ENCODE measurements at places on chromosomes 5 and 9.

GRCh38 chr9:14523545-14523944, 169.7 kb downstream of the ZDHHC21 start:
- DNase-seq = no peak

DNA sequence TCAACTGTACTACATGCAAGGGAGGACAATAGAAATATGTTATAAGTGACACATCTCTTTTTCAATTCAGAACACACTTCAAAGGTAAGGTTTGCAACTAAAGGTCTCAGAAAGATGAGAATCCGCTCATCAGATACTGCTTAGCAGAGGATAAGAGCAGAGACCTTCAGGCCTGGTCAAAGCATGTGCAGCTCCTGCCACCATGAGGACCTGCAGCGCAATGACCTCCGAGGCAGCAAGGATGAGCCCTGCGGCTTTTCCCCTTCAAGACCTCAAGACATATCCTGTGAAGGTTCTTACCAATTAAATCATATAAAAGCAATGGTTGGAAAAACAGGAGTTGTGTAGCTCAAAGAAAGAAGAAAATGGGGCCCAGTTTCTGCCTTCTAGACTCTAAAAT, 135.8 kb downstream of the TRIM36 start:
- no peak for DNase-seq

GRCh38 chr5:27708534-27708933, 670.1 kb upstream of the CDH9 start:
- DNase-seq = no peak

GRCh38 chr5:179115845-179116524, 55.8 kb downstream of the ZNF354C start:
- no peak for DNase-seq

GRCh38 chr5:29990681-29991080, 1202.8 kb upstream of the CDH6 start:
- DNase-seq = no peak

DNA sequence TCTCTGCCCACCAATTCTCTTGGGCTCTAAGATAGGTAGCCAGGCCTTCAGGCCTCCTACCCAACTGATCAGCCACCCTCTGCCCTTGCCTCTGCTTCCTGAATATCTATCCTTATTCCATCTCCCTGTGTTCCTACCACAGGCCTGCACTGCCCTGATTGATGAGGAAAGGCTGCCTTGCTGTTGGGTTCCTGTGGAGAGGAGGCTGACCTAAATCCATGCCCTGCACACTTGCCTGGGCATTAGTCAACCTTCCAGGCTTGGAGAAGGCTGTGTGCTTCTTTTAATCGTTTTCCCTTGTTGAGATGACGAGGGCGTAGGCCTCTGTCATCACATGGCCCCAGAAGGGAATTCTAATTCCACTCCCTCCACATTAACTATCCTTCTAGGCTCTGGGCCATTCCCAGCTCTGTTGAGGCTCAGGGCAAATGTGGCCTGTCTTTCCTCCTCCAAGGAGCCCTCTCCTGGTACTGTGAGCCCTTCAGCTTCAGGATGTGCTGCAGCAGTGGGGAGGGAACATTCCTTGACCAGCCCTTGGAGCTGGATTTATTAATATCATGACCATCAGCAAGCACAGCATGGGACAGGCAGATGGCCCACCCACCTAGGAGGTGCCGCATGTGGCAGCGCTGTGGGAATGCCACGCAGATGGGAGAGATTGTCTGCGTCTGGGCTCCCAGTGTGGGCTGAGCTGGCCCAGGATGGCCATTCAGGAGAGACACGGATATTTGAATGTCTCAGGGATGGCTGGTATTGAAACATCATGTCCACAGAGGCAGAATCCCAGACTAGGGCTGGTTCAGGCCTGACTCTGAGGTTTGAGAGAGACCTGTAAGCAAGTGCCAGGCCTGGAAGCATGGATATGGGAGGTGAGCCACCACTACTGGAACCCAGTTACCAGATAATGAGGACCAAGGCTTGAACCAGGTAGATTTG, 40.9 kb downstream of the ANGPTL2 start:
- no peak for DNase-seq

- DNase-seq = no peak
These were observed 445.0 kb upstream of the DMAC1 start for GRCh38 chr9:8244505-8245092.

DNA sequence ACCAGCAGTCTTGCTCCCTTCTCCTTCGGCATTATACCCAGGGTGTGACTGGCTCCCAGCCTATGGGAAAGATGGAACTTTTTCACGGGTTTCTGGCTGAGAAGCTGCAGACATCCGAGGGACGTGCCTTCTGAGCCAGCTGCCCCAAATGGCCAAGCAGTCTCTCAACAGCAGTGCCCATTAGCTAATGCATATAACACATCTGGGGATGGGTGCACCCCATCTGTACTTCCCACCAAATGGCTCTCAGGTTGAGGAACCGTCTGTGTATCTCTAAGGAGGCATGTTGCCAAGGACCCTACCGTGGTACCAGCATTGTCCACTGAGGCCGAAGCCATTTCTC, 25.0 kb downstream of the C5orf15 start:
- DNase-seq = no peak

- DNase-seq = no peak
These were observed 185.9 kb upstream of the ZNF618 start for GRCh38 chr9:113690055-113690740.

- peak; percentile 27 for DNase-seq
These were observed 2.2 kb upstream of the CLINT1 start for GRCh38 chr5:157860898-157861890.

GRCh38 chr5:73858776-73859175, 232.8 kb downstream of the ARHGEF28 start:
- no peak for DNase-seq

GRCh38 chr5:54845567-54845941, 139.8 kb downstream of the ESM1 start:
- no peak for DNase-seq

- no peak for DNase-seq
These were observed 1.1 kb downstream of the PRKACG start for GRCh38 chr9:69012696-69013381.

- DNase-seq = no peak
These were observed 59.5 kb downstream of the EGFLAM start for GRCh38 chr5:38317868-38318267.

- no peak for DNase-seq
These were observed 56.9 kb downstream of the SYK start for GRCh38 chr9:90858457-90858901.

DNA sequence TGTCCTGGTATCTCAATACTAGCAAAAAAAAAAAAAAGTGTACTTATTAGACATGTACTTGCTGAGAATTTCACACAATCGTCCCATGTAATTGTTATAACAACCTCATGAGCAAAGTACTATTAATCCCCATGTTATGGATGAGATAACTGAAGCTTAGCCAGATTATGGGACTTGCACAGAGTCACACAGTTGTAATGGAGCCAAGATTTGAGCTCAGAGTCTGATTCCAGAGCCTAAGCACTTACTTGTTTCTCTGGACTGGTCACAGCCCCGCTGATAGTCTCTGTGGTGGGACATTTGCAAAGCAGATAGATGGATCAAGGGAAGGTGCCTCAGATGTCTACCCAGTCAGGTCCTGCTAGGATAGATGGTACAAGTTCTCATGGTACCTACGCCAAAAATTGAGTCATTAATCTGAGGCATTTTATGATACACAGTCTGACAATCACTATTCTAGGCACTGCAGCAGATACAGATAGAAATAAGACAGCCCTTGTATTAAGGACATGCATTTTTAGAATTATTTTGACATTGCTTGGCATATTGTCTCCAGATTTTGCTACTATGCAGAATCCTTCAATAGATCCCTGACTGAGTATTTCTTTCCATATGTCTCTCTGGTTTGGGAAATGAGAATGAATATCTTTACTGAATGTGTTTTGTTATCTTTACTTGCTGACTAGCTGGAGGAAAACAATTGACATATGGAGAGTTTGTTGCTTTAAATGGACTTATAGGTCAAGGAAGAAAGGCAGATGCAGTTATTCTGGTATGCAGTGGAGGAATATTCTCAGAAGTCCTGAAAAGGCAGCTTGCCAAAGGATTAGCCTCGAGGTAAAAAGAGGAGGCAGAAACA, 149.5 kb downstream of the ADAMTSL1 start:
- no peak for DNase-seq

- DNase-seq = no peak
These were observed 691 bp downstream of the DMXL1 start for GRCh38 chr5:119071561-119071995.

DNA sequence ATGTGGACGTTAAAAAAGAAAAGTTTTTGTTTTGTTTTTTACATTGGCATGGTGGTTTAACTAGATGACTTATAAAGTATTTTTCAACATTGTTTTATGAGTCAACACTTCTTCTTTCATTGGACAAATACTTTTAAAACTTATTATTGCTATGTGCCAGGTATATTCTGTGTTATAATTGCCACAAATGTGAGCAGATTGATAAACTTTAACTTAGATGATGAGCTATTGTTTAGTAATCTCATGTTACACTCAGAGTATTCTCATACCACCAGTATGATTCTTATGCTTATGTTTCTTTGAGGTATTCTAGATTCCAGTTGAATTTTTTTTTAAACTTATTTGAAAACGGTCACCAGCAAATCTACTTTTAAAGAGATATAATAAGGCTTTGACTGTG, 60.3 kb downstream of the RASA1 start:
- DNase-seq = no peak

DNA sequence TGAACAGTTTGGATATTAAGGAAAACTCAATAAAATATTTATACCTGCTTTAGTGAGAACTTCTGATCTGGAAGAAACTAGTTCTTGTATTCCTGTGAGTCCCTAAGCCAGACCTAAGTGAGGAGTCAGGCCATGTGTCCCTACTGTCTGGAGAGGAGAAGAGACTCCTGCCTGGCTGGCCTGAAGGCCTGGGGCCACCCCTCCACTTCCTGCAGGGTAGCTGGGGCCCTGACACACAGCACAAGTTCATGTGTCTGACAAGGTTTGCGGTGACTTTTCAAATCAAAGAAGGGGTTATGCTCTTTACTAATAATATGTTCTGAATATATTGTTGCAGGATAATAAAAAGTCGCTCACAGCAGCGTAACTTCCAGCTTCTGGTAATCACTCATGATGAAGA, 16.1 kb upstream of the IL13 start:
- DNase-seq = no peak

DNA sequence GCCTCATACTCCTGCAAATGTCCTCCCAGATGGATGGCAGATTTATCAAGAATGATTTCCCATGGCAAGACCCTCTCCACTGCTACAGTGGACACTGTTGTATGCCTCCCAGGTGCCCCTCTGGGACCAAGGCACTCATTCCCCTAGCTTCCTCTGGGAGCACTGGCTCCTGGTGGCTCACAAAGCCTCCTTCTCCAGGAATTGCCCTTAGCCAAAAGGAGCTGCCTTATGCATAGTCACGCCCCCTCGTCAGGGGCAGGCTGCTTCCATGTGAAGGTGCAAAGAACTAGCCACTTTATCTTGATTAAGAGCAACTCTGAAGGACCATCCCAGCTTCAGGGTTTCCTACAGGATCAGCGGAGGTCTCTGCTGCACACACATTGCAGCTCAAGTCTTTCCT, 358.1 kb downstream of the CDK5RAP2 start:
- DNase-seq = no peak

DNA sequence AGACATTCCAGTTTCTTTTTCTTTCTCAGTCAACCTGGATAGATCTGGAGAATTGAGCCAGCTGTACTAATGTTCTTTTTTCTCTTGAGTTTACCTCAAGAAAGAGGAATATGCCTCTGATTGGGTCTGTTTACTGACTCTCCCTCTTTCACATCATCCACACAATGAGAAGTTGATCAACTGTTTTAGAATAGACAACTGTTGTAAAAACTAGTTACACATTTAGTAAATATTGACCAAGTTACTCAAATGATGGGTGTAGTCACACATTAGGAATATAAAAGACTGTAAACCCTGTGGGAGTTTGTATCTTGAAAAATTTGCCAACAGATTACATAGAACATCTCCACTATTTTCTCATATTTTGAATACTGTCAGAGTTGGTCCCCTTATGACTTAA, 330.8 kb downstream of the FER start:
- DNase-seq = no peak

DNA sequence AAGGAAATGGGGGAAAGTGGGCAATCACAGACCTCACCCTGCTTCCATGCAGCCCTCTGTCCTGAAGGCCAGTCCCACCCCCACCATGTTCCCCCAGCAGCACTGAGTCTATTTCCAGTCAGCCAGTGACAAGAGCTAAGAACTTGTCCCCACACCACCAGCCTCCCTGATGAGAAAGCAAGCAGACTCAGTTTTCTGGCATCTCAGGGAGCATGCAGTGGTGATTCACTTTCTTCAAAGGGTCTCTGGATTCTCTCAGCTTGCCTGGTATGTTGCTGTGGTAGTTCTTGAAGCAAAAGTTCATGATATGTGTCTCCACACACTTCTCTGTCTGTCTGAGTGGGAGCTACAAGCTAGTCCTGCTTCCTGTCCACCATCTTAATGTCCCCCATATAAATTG, 799.9 kb upstream of the TYRP1 start:
- DNase-seq = no peak

Data from activated T-cell treated with anti-CD3 and anti-CD28 coated beads, Interleukin-2, amount 50 U/mL, for 72 hours (primary cell).